ENCODE measurements at places on chromosomes 2 and 18. TPM values are rescaled to one million over a fixed set of nuclear protein-coding genes. Genes with fewer than 3 reads are reported as not detected.

ERBB4 gene
- not detected for total RNA-seq

DNA sequence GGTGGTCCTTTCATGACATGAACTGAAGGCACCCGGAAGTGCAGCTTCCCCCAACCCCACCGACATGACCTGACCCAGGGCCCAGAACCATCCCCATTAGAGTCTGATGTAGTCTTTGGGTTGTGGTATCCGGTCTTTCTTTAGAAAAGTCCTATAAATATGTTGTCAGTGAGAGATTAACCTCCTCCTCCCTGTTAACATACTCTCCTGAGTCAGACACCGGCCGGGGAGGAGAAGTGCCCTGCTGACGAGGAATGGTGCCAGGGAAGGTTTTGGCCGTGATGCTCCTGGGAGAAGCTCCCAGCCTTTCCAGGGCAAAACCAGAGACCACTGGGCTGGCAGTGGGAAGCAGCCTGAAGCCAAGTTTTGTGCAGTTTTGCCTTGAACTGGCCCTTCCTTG lies 109.0 kb downstream of the LAMA3 start:
- H3K36me3 ChIP-seq = no peaks in the 10 kb centered on the region
- H3K27ac ChIP-seq = no peak overlapping the region
- no peak overlapping the region for H3K4me3 ChIP-seq

DNA sequence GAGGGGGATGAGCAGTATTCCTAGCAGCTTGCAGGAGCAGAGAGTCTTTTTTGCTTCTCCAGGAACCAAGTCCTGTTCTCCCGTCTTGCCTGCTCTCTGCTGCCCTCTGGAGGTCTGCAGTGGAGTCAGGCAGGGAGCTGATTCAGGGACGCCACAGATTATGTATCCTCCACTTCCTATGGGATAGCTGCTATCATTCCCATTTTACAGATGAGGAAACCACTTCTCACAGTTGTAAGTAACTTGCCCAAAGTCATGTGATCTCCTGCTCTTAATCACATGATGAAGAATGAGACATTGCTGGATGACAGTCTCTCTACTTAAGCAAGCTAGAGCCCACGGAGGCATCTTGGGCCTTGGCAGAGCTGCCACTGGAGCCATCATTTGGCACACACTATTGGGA lies 8.3 kb downstream of the SLC4A5 start:
- no peak overlapping the region for H3K27ac ChIP-seq
- H3K27me3 ChIP-seq = no peaks in the 10 kb centered on the region
- H3K4me3 ChIP-seq = no peak overlapping the region
- peak; percentile 79 for DNase-seq

SKA1 gene
- 0.08 TPM for total RNA-seq

Data from liver (tissue), 10 donors.